ENCODE measurements at places on chromosomes 11 and 22.

DNA sequence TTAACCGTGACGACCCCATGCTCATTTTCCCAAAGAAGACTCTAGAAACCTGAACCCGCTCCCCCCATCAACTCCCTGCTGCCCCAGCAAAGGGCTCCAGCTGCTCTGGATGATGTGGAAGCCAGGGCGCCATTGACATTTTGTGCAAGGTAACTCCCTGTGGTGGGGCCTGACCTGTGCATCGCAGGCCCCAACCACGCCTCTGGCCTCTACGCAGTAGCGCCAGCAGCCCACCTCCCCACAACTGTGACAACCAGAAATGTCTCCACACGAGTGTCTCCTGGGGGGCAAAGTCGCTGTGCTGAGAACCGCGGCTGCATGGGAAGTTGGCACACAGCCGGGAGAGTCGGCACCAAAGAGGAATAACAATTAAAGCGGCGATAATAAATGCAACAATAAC, 86.9 kb upstream of the PRR5 start:
- no peak for DNase-seq

DNA sequence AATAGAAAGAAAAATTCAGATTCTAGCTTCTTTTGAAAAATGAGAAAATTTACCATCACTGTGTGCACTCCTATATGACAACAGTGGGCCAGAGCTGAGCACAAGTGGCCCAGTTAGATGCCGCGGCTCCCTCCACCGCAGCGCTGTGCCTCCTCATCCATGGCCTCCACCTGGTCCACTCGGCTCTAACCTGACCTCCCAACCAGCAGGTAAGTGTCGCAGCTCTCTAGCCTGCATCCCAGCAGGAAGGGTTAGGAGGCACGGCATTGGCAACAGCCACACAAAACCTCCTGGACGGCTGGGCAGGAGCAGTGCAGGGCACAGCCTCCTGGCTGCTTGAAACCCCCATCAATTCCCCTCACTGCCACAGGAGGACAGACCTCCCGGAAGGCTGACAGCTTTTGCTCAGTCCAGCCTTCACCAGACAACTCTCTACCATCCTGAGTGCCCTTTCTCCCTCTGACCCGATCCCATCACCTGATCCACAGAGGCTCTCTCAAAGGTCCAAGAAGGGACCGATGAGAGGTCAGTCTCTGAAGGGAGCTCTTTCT, 76.1 kb downstream of the RPL27A start:
- no peak for DNase-seq

- no peak for DNase-seq
These were observed 18.9 kb downstream of the GDPD5 start for GRCh38 chr11:75506827-75507226.

DNA sequence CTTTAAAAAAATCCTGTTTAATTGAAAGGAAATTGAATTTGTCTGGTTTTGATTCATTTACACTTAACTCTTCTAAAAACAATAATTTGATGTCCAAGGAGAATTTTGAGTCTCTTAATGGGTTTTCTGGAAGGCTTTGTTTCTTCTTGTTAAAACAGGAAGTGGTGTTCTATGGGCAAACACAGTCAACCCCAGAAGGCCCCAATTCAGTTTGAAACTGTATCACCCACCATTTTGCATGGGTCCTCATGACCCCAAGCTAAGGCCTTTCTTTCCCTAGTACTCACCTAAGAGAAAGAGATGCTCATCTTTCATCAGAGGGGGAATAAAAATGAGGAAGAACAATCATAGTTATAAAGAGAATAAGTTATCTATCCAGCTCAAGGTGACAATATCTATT, 10.6 kb downstream of the FLI1 start:
- DNase-seq, result no peak

DNA sequence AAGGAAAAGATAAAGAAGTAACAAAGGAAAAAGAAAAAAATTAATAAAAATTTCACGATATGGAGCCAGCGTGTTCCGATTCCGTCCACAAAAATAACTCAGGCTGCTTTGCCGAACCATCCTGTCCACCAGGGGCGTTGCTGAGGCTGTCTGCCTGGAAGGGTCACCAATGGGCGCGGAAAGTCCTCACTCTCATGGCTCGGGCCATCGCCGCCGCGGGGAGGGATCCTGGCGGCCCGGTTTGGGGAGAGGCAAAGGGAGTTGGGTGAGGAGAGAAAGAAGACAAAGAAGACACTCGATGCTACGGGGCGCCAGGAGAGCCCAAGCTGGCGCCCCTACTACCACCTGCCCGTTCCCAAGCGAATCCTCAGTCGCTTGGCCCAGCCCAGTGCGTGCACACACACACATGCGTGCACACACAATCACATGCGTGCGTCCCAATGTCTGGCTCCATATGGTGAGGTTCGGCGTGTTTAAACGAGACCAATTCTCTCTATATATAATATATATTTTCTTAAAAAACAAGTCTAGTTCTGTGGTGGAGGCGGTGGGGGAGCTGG, 5.6 kb upstream of the PYGM start:
- no peak for DNase-seq

- no peak for DNase-seq
These were observed 1057.3 kb downstream of the OPCML start for GRCh38 chr11:132475026-132475425.

DNA sequence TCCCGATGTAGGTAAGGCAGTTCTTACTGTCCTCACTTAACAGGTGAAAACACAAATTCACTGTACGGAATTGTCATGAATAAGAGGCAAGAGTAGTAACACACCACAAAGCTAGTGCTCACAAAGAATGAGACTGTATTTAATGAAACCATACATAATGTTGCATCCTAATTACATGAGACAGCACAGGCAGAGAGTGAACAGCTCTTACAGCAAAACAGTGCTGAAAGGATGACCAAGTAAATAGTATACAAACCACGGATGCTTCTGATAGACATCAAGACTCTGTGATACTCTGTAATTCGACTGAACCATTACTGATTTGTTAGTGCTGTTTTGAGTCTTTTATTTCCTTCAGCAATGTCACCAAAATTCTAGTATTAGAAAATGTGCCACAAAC, 282.3 kb downstream of the TTC28 start:
- no peak for DNase-seq

DNA sequence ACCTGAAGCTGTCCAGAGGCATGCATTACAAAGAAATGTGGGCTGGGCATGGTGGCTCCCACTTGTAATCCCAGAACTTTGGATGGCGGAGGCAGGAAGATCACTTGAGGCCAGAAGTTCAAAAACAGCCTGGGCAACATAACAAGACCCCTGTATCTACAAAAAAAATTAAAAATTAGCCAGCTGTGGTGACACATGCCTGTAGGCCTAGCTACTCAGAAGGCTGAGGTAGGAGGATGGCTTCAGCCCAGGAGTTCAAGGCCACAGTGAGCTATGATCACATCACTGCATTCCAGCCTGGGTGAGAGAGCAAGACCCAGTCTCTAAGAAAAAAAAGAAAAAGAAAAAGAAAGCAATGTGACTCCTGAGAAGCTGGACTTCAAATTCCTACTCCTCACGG, 138.5 kb upstream of the HSD17B12 start:
- no peak for DNase-seq

DNA sequence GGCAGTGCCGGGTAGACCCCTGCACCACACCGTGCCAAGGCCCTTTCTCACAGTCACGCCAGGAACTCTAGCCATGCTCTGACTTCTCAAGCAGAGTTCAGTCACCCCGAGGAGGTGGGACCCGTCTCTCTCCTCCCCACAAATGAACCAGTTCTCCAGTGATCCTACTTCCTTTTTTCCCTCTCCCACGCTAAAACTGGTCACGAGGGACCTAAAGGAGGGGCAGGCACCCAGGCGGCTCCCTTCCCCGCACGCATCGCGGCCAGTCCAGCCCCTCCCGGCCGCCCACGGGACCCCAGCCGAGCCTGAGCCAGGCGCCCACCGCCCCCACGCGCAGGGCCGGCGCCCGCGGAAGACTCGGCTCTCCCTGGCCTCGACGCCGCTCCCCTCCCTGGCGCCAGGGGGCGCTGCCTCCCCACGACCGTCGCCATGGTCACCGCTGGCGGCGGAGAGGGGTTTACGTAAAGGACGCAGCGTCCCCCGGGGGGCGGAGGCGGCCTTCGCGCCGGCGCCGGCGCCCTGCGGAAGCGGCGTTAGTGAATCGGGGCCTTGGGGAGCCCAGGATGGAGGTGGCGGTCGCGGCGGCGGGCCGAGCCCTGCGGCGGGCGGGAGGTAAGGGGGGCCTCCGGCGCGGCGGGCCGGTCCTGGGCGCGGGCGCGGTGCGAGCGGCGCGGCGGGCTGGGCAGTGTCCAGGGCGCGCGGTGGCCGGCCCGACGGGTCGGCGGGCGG, at the start of gene DAGLA:
TSS of gene DAGLA (plus strand) at position 499 of the 729 bp plus-strand sequence. CDS start 39,765 bp downstream, outside the sequence.
- DNase-seq, result no peak

DNA sequence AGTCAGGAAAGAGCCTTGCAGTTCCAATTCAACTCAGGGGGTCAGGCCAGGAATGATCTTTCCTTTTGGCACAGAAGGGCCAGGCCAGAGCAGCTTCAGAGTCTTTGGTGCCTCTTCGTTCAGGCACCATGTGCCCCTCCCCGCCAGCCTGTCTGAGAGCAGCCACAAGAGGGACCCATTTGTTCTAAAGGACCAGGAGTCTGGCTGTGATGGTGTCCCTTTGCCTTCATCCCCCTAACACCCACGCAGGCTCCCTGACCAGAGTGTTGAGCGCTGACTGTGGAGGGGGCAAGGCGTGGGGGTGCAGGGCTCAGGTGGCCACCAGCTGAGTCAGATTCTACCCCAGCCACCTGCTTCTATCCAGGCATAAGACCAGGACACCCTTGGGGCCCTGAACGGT, 156.4 kb downstream of the TTC17 start:
- DNase-seq, result no peak
